ENCODE measurements at places on chromosomes 11 and 22.

DNA sequence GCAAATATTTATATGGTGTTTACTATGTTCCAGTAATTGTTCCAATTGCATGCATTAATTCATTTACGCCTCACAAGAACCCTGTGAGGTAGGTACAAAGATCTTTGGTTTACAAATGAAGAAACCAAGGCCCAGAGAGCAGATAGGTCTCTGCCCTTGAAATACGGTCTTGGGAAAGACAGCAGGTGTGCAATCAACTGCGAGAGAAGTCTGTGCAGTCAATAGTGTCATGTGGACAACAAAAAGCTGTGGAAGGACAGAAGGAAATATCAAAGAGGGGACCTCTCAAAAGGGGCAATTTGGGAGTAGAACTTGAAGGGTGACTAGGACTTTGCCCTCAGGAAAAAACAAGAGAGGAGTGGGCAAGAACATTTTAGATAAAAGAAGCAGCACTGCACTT is 8.9 kb downstream of the CNTF start:
- DNase-seq = no peak

GRCh38 chr11:118908901-118909618 is 16.7 kb downstream of the BCL9L start:
- DNase-seq = peak; percentile 78

- no peak for DNase-seq
Measured at GRCh38 chr22:49302530-49302929, 525.1 kb downstream of the BRD1 start.

GRCh38 chr11:107563702-107564101 is 1.8 kb downstream of the ALKBH8 start:
- peak; percentile 48 for DNase-seq

DNA sequence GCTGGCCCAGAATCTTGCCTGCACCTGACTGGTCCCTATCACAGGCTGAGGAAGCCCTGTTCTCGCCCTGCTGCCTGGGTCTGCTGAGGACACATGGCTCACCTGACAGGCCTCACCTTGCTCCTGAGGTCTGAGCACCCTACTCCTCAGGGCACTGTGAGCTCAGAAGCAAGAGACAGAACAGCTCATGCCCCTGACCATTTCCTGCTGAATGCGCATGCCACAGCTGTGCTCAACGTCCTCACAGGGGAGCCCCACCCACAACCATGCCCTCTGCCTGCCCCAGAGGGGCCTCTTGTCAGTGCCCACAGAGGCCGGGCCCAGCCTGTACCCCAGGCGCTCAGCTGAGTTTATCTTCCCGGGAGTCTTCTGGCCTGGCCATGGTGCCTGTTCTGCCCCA is 2.8 kb upstream of the TSPO start:
- DNase-seq = no peak

DNA sequence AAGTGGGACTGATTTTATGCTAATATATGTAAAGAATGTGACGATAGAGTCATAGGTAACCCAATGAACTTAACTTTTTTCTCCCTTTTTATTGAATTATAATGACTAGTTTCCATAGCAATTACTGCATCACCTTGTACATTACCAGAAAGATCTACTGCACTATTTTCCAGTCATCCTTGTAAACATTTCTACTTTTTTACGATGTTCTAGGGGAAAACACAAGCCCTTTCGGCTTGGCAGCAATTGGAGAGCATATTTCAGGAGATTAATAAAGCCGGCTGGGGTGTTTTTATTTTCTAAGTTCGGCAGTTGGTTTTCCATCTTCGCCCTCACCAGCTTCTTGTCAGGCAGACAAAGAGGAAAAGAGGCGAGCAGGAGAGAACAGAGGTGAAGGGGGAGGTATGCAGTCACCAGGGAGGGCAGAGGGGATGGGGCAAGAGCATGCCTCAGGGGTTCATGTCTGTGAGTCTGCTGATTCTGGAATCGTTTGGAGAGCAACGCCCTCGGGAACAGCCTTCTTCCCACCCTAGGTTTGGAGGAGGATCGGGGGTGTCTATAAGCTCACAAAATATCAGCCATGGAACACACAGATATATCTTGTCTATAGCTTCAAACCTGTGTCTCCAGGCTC is 476.4 kb downstream of the MIAT start:
- no peak for DNase-seq

- DNase-seq = no peak
Measured at GRCh38 chr11:123426789-123427188, 3.3 kb upstream of the GRAMD1B start.

DNA sequence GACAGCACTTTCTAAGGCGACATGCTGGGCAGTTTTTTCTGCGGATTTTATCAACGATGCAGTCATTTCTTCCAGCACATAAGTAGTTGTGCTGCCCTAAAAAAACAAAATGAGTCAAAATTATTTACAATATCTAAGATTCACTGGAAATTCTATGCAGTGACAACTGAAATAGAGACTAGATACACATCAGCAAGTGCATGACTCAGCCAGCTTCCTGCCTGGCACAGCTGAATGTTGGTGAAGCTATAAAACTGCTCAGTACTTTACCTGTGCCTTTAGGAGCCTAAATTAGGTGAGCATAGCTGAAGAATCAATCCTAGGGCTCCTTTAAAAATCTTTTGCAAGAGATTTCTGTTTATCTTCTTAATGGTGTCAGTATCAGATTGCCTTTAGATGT is 37.8 kb downstream of the PGR start:
- no peak for DNase-seq

DNA sequence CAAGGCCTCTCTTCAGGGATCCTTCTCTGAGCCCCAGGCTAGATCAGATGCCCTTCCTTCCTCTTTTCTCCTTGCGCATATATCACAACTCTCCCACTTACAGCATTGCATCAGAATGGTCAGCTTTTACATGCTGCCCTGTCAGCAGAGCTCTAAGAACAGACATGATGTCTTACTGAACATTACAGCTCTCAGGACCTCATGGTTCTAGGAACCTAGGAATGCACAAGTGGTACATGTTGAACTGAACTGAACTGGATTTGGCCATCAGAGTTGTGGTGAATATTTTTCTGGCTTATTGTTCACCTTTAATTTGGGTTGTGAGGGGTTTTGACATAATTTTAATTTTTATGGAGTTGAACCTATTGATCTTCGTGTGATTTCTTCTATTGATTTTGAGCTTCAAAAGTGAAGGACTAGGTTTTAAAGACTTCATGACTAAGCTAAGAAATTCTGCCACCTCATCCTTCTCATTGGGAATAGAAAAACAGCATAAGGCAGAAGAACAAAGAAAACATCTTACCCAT is 37.7 kb upstream of the SPON1 start:
- DNase-seq = no peak

- DNase-seq = no peak
Measured at GRCh38 chr22:37640591-37641560, 1.4 kb downstream of the SH3BP1 start.

GRCh38 chr11:57399972-57400578 is 9.6 kb upstream of the PRG2 start:
- DNase-seq = no peak

- peak; percentile 96 for DNase-seq
Measured at GRCh38 chr11:131666006-131666405, 295.6 kb downstream of the NTM start.

DNA sequence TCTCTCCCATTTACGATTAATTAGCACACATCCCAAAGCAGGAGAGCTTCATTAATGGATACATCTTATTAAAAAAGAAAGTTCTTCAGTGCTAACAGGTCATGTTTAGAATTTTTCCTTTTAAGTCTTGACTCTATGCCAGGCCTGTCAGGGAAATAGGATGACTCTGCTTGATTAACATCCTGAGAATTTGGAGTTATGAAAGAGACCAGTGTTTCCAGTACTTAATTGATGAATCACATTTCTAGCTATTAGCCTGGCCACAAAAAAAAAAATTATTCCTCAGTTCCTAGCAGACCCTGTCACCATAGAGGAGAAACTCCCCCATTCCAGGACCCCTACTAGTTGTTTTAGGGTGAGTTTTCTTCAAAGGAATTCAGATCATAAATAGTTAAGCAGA is 23.6 kb upstream of the ME3 start:
- peak; percentile 91 for DNase-seq

DNA sequence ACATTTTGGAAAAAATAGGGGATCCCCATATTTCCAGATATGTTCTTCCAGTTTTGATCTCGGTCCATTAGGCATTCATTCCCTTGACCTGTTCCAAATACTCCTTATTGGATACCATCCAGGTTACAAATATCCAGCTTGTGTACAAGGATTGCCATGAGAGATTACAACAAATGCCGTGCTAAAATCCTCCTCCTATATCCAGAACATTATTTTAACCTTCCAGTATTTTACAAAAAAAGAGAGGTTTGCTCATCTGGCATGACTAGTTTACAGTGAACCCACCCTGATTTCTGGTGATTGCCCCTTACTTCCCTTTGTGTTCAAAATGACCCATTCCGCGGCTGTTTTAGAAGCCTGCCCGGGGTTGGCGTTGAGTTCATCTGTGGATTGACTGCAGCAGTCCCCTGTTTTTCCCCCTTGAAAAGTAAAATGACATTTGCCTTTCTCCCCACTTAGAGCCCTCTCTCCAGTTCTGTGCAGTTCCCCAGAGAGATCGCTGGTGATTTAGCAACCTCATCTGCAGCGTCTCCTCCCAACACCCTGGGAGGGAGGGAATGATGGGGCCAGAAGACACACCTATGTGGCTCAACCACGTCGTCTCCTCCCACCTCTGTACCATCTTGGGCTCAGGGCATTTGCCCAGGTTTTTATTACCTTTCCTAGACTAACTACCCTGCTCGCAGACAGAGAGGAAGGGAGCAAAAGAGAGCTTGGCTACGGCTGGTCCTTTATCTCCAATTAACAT is 73.6 kb downstream of the DSCAML1 start:
- DNase-seq = no peak

- no peak for DNase-seq
Measured at GRCh38 chr11:121615501-121615900, 162.7 kb upstream of the SORL1-AS1 start.

DNA sequence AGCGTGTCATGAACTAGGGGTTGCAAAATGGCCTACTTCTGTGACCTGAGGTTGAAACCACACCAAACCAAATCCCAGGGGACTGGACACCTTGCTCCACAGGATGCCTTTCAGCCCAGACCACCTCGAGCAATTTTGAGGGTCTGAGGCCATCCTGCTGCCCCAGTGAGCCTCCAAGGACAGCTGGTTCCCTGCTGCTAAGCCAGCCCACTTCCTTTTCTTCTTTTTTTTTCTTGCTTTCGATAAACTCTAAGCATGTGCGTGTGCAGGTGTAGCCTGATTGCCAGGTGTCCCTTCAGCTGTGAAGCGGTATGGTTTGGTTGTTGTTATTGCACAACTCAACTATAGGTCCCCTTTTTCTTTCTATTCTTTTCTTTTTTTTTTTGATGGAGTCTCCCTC is 2.7 kb downstream of the CRYBB1 start:
- DNase-seq = no peak

- DNase-seq = no peak
Measured at GRCh38 chr22:37469416-37470086, 16.6 kb downstream of the MFNG start.

DNA sequence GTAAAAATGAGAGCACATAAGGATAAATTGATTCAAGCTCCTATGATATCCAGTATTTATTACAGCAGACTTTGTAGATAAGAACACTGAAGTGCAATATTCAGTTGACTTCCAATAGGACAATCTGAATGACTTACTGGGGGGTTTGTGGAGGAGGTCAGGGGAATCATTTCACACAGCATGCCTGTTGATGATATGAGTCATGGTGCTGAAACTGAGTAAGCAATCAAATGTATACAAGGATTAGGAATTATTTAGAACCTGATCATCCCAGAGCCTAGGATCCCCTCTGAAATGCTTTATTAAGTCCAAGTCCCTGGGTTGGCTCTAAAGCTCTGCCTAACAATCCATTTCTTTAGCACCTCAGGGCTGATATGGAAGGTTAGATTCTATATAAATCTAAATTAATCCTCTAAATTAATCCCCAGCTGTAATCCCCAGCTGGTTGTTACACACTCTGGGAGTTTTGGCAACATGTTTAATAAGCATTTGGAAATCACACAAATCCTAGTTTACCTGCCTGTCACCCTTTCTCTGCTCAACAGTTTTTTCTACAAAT is 326.4 kb downstream of the GUCY1A2 start:
- no peak for DNase-seq

DNA sequence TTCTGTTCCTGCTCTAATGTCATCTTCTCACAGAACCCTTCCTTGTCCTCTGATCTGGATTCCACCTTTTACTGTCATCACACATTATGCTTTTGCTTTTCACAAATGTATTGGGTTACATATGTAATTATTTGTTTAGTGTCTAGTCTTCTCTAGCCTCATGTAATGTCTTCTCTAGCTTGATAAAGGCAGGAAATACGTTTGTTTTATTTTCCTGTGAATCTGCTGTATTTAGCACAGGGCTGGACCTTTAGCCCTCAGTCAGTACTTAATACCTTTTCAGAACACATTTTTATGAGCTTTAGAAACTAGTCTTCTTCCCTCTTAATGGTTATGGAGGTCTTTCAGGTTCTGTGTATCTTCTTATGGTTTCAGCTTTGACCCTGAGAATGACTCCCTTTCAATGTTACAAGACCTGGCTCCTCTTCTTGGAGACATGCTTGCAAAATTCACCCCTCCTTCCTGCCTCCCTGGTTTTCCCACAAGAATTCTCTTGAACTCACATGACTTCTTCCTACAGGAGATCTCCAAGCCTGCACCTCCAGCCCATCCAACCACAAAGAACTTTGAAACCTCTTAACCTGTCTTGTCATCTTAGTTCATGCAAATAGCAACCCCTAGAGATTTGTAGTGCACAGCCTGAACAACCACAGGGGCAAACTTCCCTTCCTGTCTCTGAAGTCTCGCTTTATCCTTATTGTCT is 132.7 kb upstream of the DDI1 start:
- DNase-seq = no peak

DNA sequence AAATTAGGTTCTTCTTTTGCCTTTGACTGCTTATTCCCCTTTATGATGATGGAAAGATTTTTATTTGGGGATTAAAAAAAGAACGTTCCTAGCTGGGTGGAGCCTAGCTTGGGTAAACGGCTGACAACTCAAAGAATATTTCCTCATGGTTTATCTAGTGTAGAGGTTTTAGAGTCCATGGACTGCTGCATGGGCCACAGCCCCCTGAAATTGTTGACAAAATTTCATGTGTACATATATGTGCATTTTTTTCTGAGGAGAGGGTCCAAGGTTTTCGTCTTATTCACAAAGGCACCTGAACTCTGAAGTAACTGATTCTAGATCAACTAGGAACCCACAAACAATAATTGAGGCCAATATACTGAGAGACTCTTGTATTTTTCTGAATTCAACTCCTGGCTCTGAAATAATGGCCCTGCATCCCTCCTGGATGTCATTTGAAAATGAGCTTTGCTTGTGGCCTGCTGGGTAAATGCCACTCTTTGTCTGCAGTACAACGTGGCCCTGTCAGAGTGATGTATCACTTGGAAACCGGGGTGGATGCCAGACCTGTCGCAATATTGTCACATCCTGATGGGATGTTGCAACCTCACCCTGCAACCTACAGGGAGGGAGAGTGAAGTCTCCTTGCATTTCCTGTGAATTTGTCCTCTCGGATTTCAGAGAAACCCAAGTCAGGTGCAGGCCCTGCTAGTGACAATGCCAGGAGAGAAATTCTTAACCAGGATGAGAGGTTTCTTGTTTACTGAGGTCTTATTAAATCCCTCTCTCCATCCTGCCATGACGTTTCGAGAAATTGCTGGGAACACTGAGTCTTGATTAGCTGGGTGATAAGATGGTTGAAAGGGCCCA is 33.8 kb downstream of the EHF start:
- DNase-seq = no peak

- DNase-seq = no peak
Measured at GRCh38 chr11:117841551-117842031, 17.0 kb upstream of the FXYD2 start.

- no peak for DNase-seq
Measured at GRCh38 chr11:134730561-134731212, 318.6 kb upstream of the B3GAT1 start.

GRCh38 chr22:36894266-36894665 is 19.2 kb upstream of the CSF2RB start:
- no peak for DNase-seq
